T-helper 22 cell (primary cell): ENCODE measurements at places on chromosomes 1 and 21.

DNA sequence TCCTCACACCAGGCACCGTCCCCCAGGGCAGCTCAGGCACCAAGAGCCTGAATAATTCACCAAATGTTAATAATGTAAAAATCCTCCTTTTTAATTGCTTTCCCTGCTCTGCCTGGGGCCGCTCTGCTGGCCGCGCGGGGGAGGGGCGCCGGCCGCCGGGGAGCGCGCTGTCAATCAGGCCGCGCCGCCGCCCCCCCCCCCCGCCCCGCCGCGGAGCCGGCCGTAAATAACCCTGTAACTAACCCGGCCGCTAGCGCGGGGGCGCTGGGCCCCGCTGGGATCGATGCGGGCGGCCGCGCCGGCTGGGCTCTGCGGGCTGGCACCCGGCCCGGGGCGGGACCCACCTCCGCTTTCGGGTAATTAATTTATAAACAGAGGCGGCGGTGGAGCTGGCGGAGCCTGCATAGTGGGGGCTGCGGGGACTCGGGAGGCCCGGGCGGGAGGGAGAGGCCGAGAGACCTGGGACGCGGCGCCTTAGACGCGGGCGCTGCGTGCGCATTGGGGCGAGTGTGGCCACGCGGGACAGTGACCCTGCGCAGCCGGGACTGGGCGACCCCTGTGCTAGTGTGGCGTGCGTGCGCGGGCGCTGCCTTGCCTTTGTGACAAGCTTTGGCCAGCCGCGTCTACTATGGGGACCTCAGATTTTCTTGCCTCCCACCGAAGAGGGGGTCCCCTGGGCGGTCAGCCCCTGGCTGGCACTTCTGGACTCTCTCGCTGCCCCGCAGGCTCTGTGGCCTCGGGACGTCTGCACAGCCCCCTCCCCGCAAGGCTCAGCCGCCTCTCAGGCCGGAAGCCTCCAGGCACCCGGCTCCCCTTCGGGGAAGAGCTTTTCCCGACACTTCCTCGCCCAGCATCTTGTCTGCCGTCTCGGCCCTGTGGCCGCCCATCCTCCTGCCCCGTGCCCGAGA is 16.6 kb downstream of the SAMD11 start:
- no peak for DNase-seq

- no peak for DNase-seq
Observed at GRCh38 chr1:42137766-42138165, 15.4 kb upstream of the GUCA2B start.

GRCh38 chr1:96346719-96347118 is 374.9 kb upstream of the PTBP2 start:
- DNase-seq = no peak

- no peak for DNase-seq
Observed at GRCh38 chr1:2447276-2448097, 28.6 kb upstream of the PLCH2 start.

DNA sequence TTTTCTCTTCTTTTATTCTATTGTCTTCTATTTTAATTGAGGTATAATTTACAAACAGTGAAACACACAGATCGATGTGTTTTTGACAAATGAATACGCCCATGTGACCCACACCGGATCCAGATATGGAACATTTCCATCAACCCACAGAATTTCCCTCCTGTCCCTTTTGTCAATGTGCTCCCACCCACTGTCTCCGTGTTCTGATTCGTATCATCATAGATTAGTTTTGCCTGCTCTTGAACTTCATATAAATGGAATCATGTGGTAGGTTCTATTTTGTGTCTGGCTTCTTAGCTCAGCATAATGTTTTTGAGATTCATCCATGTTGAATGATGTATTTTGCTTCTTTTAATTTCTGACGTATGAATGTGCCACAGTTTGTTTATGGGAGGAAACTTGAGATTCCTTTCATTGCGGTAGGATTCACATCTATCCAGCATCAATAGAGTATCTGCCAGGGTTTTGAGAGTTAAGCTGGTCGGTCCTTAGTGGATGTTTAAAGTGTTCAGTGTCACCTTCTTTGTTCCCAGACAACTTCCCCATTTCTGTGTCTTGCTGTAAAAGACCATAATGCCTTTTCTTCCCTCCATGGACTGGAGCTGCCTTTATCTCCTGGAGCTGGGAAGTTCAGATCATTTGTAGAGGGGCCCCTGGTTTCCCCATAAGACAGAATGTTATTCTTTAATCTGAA is 14.7 kb downstream of the NAV1 start:
- no peak for DNase-seq

DNA sequence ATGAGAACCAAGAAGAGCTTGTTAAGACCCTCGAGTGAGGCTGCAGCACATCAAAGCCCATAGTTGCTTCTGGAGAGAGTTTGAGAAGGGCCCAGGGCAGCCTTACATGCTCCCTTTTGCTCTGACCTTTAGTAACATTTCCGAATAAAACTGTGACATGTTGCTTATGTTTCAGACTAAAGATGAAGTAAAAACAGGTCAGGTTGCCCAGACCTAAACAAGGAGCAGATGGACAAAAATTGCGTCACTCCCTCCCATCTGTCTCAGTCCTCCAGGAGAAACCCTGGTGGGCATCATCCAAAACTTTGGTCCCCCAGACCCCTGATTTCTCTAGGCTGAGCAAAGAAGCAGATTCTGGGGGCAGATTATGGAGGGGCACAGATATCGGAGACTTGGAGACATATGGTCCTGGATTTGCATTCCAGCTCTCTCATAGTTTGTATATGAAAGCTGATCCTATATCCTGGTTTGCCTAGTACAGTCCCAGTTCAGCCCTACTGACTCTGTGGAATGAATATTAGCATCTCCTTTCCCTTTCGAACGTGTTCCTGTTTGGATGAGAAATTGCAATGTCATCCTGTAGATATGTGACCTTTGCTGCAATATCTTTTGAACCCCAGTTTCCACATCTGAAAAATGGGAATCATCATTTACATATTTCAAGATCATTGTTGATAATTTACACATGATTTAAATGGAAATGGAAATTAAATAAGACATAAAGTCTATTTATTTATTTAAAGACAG is 304.9 kb upstream of the USP24 start:
- DNase-seq = no peak

- no peak for DNase-seq
Observed at GRCh38 chr1:29779146-29779545, 542.8 kb downstream of the PTPRU start.

DNA sequence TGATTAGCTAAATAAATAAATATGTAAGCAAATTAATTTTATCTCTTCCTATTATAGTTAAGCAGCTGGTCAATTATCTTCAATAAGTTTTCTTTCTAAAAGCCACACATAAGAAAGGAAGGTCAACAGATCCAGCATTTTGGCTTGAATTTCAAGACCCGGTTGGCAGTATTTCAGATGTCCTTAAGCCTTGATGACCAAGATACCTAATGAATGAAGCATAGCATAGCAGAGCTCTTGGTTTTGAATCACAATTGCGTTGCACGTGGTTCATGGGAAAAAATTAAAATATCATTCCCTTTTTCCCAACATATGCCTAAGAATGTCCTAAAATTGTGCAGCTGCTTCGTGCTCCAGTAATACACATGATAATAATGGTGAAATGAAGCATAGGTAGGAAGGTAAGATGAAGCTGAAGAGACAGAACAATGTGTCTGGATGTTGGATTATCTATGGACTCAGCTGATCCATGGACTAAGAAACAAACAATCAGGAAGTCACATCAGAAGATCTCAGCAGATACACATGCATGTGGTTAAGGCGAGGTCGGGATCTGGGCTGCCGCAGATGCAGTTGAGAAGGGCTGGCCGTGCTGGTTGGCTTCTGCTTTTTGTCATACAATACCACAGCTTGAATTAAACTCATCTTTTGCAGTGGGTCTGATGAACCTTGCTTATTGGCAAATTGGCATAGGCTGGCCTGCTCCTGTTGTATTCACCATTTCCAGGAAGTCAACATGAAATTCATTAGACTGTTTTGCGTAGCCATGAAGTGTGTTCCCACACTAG is 284.9 kb upstream of the RUNX1 start:
- no peak for DNase-seq

DNA sequence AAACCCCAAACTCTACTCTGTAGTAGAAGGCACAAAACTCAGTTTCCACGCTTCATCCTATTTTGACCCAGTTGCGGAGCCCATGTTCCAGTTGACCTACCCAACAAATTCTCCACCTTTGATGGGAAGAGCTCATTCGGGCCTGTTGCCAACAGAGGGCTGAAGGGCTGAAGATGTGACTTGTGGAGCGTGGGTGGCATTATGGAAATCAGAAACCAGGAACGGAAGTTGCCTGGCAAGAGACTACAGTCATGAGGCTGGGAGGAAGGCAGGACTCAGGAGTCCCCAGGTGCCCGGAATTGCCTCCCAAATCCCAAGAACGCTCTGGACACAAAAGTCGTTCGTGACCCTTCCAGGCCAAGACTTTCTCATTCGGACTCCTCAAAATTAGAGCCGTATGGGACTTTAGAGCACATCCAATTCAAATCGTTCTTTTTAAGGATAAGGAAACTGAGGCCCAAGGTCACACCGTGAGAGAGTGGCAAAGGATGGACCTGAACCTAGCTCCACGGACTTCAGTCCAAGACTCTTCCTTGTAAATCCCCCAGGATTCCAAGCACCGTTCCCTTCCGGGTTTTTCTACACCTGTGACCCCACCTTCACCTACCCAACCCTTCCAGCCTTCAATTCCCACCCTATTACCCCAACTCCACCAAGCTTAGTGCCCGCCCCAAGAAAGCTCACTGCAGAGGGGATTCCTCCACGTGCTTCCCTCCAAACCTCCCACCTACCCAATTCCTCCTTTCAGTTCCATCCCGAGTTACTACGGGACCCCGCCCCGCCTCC is 739 bp downstream of the SMG5 start:
- DNase-seq = no peak

DNA sequence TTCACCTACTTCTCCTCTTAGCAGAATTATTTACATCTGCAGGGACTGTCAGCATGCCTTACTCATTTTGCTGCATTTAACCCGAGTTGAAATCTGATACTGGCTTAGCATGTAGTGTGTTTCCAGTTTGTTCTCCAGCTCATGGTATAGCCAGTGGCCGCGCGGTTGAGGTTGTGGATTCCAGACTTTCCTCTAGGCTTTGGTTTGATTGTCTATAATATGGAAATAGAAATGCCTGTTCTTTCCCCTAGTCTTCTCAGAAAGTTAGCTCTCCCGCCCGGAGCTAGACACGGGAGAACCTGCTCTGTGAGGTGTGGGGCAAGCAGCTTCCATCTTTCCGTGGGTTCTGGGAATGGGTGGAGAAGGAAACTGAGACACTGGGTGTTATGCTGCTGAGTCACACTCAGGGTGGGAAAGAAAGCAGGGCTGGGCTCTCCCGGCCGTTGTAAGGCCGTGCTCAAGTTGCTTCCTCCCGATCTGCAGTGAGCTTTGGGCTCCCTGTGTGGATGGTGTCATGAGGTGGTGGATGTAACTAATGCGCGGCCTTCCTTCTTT is 206.8 kb upstream of the TMEM51 start:
- DNase-seq = no peak

GRCh38 chr1:159009287-159009686 is 420 bp upstream of the IFI16 start:
- no peak for DNase-seq

DNA sequence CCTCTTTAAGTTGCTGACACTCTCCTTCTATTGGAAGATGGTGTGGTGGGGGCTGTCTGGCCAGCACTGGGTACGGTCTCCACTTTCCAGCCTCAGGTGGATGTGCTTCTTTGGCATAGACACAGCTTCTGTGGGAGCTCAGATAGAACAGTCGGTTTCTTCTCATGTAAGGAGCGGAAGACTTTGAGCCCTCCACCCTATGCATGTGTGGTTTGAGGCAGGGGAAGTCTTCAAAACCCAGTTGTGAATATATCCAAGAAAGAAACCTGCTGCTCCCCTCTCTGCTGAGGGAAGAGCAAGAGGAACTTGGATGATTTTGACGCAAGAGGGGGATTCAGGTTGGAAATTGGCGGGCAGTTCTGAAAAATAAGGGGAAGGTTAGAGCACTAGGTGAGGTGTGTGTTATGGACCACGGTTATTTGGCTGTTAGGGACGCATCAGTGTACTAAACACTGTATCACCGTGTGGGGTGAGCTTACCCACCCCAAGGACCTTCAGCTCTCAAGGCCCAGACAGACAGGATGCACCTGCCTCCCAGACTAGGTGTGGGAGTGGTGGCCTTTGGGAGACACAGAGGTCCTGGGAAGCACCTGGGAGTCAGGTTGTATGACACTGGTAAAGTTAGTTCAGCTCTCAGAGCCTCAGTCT is 36.2 kb downstream of the IL6R start:
- DNase-seq = no peak

DNA sequence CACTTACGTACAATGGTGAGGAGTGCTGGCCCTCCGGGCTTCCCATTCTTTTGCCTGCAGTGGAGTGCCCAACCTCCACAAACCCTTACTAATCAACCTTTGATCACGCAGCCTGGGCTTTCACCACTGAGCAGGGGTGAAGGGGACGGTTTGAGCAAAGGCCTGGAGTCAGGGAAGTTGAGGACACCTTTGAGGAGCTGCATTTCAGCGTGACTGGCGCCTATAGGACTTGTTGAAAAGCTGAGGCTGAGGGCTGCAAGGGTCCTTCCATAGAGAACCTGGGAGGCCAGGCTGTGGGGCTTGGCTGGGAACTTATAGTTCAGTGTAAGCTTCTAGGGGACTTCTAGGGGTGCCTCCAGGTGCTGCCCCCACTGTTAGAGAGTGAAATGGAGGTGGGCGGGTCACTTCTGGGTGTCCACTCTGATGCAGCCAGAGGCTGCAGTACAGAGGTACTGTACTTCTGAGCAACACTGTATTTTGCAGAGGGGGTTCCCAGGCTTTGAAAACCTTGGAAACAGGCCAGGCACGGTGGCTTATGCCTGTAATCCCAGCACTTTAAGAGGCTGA is 9.8 kb downstream of the SYTL1 start:
- no peak for DNase-seq

DNA sequence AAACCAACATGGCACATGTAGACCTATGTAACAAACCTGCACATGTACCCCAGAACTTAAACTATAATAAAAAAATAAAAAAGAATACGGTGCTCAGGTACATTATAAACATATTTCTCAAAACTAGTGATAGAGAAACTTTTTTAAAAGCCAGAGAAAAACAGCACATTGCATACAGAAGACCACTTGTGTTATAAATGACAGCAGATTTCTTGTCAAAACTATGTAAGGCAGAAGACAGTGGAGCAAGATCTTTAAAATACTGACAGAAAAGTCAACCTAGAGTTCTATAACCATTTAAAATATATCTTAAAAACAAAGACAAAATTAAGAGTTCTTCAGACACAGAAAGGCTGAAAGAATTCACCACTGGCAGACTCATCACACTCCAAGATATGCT is 144.7 kb downstream of the NEGR1 start:
- DNase-seq = no peak
